ENCODE measurements at places on chromosomes 1 and 21. TPM values are rescaled to one million over a fixed set of nuclear protein-coding genes. Genes with fewer than 3 reads are reported as not detected.

- H3K4me1 ChIP-seq: peaks cover 37% of the 10 kb centered on the region
- no peaks in the 10 kb centered on the region for H3K36me3 ChIP-seq
- no peaks in the 10 kb centered on the region for H3K27me3 ChIP-seq
- H3K4me3 ChIP-seq: no peak overlapping the region
These were observed 239.9 kb upstream of the TMEM51 start for GRCh38 chr1:14913482-14914177.

RXFP4 gene
- total RNA-seq: not detected

DNA sequence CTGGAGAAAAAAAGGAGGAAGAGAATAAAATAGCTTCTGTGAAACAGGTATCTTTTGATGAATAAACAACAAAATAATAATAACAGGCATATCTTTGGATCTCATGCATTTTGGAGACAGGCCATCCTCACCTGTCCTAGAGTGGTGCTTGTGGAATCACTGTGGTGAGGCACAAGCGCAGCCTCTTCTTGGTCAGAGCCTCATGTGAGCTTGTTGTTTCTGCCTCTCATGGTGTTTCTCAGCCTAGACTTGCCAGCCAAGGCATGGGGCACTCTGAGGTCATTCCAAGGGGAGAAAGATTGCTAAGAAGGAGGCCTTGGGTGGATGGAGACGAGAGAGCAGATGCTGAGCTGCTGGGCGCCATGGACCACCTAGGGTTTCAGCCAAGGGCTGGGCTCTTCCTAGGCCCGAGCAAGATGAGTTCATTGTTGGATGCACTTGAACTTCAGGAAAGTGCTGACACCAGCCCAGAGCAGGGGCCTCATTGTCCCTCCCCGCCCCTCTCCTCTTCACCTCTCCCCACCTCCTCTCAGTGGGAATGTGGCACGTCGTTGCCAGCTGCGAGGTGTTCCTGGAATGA lies 49.5 kb downstream of the ATP5PO start:
- H3K36me3 ChIP-seq: peaks cover 4% of the 10 kb centered on the region
- H3K27ac ChIP-seq: no peak overlapping the region
- no peak overlapping the region for H3K4me3 ChIP-seq

- no peak overlapping the region for H3K4me3 ChIP-seq
- H3K4me1 ChIP-seq: no peaks in the 10 kb centered on the region
- no peak overlapping the region for H3K27ac ChIP-seq
- H3K36me3 ChIP-seq: peaks cover 36% of the 10 kb centered on the region
- H3K27me3 ChIP-seq: no peaks in the 10 kb centered on the region
These were observed 12.9 kb upstream of the FTCD start for GRCh38 chr21:46168238-46168637.

DNA sequence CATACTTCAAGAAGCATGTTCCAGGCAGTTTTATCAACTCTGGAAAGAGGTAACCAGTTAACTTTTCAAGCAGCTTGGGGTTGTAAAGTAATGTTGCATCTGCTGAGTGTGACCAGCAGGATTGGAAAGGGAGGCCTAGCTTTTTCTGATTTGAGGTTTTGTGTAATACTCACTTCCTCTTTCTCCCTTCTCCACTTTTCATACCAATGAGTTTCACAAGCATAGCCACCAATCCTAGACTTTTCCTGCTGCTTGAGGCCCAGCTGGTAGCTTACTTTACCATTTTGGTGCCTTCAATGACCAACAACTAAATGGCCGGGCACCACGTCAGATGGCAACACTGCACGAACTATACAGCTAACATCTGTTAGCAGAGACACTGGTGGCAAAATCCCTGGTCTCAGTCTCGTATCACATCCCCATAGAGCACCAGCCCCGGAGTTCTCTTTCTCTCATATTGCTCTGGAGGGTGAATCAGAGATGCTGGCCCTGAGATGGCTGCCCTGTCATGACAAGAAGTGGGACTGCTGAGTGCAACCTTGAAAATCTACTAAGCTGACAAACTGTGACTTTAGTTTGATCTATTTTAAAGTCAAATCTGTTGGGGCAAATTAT lies 14.8 kb upstream of the GPR88 start:
- H3K27ac ChIP-seq: no peak overlapping the region
- no peak overlapping the region for H3K4me3 ChIP-seq
- peaks cover 2% of the 10 kb centered on the region for H3K36me3 ChIP-seq
- H3K27me3 ChIP-seq: peaks cover 12% of the 10 kb centered on the region

- no peaks in the 10 kb centered on the region for H3K36me3 ChIP-seq
- H3K27ac ChIP-seq: no peak overlapping the region
- H3K27me3 ChIP-seq: no peaks in the 10 kb centered on the region
- DNase-seq: no peak
These were observed 95.1 kb upstream of the BCAR3 start for GRCh38 chr1:93776728-93777127.
